AG04449 (cell line): ENCODE measurements at places on chromosomes 4 and X.

DNA sequence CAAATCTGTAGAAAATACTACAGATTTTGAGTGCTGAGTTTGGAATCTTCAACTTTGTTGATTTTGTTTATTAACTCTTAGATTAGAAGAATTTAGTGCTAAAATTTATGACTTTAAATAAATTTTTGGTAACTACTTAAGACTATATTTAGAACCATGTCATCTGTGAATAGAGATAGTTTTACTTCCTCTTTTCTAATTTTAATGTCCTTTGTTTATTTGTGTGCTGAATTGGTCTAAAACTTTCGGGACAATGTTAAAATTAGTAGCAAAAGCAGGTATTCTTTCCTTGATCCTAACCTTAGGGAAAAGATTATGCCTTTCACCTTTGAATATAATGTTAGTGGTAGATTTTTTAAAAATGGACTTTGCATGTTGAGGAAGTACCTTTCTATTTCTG lies 119.7 kb upstream of the CXorf51A start:
- no peak for DNase-seq

- no peak for DNase-seq
Measured at GRCh38 chrX:132532913-132533312, 44.1 kb upstream of the MBNL3 start.

GRCh38 chrX:18701621-18702361 lies 5.7 kb upstream of the PPEF1 start:
- DNase-seq: no peak

GRCh38 chr4:140705625-140706275 lies 50.4 kb downstream of the TBC1D9 start:
- DNase-seq: no peak

GRCh38 chrX:49071877-49072711 lies 1.7 kb downstream of the PRAF2 start:
- no peak for DNase-seq

- DNase-seq: peak; percentile 42
Measured at GRCh38 chrX:20067709-20068561, 48.8 kb downstream of the MAP7D2 start.
